ENCODE measurements at places on chromosomes 1 and 21.

DNA sequence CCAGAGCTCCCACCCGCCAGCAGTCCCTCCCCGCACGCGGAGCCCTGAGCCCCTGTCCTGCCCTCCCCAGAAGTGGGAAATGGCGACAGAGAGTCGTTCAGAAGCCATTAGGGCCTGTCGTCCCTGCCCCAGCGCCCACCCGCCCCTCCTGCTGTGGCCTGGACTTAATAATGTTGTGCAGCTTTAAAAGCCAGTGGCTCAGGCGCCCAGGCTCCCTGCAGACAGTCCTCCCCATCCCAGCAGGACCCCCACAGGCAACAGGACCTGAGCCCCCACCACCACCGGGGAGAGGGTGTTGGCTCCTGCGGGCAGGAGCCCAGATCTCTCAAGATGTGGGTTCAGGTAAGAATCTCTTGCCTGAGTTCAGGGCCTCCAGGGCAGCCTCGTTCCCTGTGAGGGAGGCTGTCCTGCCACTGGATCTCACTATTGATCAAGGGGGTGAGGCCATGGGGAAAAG, 125.3 kb upstream of the RUNX3 start:
- H3K4me1 ChIP-seq, result peaks cover 18% of the 10 kb centered on the region
- H3K27me3 ChIP-seq, result peaks cover 15% of the 10 kb centered on the region
- no peak overlapping the region for H3K27ac ChIP-seq
- DNase-seq, result no peak
- no peak overlapping the region for H3K4me3 ChIP-seq

DNA sequence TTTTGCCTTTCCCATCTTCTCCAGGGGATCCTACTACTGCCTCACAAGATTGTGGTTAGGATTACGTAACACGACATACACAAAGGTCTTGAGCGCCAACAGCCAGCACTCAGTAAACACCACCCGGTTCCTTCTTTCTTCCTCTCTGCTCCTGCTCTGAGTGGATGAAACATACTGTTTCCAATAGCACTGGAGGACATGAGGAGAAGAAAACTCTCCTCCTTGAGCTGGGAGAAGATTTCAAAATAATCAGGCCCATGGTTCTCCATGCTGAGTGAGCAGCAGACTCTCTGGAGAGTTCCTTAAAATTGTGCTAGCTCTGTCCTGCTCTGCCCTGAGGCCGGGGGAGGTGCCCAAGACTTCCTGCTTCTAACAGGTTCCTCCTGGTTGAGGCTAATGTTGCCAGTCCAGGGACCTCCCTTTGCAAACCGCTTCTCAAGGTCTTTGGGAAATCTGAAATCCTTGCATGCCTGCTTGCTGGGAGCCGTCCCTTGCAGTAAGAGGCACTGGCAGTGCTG, 29.4 kb upstream of the MX1 start:
- DNase-seq, result no peak
- peaks cover 6% of the 10 kb centered on the region for H3K4me1 ChIP-seq
- no peak overlapping the region for H3K27ac ChIP-seq
- no peaks in the 10 kb centered on the region for H3K27me3 ChIP-seq
- H3K36me3 ChIP-seq, result no peaks in the 10 kb centered on the region

DNA sequence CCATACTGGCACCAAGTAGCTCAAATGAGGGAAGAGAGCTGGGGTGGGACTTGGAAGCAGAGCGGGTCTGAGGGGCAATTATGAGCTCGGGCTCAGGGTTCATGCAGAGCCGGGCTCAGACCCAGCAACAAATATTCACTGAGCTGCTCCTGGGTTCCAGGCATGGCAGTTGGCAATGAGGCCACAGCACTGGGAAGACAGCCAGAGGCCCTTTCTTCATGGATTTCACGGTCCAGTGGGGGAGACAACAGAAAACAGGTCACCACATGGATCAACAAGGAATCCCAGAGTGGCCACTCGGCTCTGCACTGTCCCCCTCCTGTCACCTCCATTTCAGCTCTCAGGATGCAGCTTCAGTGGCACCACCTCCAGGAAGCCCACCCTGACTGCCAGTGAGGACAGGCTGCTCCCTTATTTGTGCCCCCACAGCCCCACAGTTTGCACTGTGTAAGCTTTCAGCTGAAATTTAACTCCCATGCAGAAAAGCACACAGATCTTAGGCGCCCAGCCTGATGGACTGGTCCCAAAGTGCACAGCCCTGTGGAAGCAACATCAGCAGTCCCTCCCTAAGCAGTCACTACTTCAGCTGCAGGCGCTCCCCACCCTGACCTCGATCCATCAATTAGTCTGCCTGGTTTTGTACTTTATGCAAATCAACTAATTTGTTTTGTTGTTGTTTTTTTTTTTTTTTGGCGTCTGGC, 22.4 kb downstream of the ARHGEF19 start:
- H3K27me3 ChIP-seq, result peaks cover 11% of the 10 kb centered on the region
- H3K4me3 ChIP-seq, result no peak overlapping the region
- no peak for DNase-seq
- peaks cover 14% of the 10 kb centered on the region for H3K4me1 ChIP-seq

DNA sequence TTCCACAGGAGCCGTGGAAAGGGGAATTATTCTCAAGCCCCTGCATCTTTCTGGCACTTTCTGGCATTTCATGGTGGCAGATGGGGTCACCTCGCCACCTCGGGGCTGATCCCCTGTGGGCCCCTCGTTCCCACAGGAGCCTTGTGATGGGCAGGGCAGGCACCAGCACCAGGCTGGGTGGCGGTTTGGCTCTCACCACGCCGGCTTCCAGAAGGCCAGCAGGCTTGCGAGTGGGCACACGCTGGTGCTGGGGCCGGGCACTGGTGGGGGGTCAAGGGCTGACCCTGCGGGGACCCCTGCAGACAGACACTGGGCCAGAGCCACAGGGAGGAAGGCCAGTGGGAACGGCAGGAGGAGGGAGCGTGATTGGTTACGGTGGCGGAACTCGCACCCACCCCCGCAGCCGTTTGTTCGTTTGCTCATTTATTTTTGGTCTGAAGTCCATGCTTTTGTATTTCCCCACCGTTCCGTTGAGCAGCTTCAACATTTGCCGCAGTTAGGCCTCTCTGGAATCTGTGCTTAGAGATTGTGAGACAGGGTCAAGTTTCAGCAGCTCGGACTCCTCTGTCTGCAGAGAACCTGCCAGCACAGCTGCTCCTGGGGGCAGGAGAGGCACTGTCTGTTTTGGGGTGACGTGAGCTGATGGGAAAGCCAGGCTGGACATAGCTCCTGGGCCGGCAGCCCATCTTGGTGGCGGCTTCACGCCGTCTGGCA, 5.3 kb downstream of the COL18A1 start:
- H3K4me1 ChIP-seq, result peaks cover 29% of the 10 kb centered on the region
- no peak for DNase-seq
- H3K27ac ChIP-seq, result no peak overlapping the region
- peaks cover 53% of the 10 kb centered on the region for H3K27me3 ChIP-seq

GRCh38 chr1:65175171-65176055, 27.4 kb downstream of the AK4 start:
- no peak overlapping the region for H3K4me3 ChIP-seq
- peaks cover 10% of the 10 kb centered on the region for H3K4me1 ChIP-seq
- H3K27me3 ChIP-seq, result no peaks in the 10 kb centered on the region
- no peak overlapping the region for H3K27ac ChIP-seq
- DNase-seq, result no peak
- H3K36me3 ChIP-seq, result no peaks in the 10 kb centered on the region

DNA sequence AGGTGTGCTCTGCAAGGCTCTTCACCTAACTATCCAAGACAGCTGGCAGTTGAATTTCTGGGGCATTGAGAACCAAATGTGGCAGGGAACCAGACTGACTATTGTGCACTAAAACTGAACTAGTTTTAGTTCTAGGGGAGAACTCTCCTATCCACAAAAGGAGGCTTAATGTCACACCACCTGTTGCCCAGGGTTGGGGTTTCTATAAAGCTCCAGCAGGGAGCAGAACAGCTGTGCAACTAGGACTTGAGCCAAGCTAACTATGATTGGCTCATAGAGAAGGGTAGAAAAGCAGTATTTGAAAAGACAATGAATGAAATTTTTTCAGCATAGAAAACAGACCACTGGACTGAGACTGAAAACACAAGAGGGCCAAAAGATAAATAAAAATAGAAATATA, 53.3 kb upstream of the FGGY start:
- no peak overlapping the region for H3K27ac ChIP-seq
- DNase-seq, result no peak
- H3K27me3 ChIP-seq, result no peaks in the 10 kb centered on the region
- no peaks in the 10 kb centered on the region for H3K4me1 ChIP-seq
- peaks cover 8% of the 10 kb centered on the region for H3K36me3 ChIP-seq
- no peak overlapping the region for H3K4me3 ChIP-seq

DNA sequence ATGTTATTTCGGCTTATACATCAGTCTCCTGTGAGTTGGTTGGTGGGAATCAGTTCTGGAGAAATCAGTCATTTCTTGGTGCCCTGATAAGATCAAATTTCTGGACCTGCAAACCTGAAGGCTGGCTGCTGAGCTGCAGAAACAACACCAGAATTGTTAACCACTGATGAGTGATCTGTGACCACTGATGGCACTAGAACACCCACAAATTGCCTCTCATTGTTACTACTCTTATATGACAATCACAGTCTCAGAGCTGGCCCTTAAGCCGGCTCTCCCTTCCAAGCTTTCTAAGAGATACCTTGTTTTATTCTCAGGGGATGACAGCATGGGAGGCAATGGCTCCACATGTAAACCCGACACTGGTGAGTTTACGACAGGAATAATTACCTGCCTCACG, 1.9 kb downstream of the C1orf162 start:
- H3K27me3 ChIP-seq, result peaks cover 2% of the 10 kb centered on the region
- DNase-seq, result no peak
- no peaks in the 10 kb centered on the region for H3K4me1 ChIP-seq
- no peak overlapping the region for H3K27ac ChIP-seq

DNA sequence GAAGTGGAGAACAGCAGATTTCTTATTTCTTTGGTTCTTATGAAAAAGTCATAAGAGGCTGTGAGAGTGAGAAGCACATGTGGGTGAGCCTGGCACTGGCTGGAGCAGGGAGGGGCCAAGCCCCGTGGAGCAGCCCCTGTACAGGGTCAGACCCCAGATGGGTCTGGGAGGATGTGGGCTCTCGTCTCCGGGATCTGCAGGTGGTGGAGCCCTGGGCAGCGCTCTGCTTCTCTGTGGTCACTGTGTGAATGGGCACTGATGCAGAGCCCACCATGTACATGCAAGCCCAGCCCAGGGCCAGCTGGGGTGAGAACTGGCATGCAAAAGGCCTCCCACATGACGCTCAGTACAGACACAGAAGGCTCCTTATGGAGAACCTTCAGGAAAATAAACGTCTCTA, 67.6 kb downstream of the SIM2 start:
- no peak for DNase-seq
- H3K27me3 ChIP-seq, result no peaks in the 10 kb centered on the region
- H3K4me1 ChIP-seq, result peaks cover 23% of the 10 kb centered on the region
- H3K4me3 ChIP-seq, result no peak overlapping the region

DNA sequence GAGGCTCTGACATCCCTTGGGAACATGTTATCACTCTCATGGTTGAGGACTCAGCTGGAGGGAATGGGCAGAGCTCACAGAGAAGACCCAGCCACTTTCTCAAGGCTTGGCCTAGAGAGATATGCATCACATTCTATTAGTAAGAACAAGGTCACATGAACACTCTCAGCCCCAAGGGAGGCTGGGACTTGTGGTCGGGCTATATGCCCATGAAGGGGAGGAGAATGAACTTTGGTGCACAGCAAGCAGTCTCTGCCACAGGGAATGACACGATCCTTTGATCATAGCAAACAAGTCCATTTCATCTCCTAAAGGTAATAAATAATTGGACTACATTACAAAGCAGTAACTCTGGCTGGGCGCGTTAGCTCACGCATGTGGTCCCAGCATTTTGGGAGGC, 105.7 kb downstream of the SYF2 start:
- H3K27me3 ChIP-seq, result no peaks in the 10 kb centered on the region
- no peak for DNase-seq
- no peak overlapping the region for H3K27ac ChIP-seq
- no peaks in the 10 kb centered on the region for H3K4me1 ChIP-seq
- no peak overlapping the region for H3K4me3 ChIP-seq

DNA sequence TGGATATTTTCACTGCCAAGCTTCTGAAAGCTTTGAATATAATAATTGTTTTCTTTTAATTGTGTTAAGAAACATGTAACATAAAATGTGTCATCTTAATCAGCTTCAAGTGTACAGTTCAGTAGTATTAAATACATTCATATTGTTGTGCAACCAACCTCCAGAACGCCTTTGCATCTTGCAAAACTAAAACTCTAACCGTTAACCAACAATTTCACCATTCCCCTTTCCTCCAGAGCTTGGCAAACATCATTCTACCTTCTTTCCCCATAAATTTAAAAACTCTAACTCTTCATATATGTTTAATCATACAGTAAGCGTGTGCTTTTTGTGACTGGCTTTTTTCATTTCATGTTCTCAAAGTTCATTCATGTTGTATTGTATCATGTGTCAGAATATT, 2.1 kb downstream of the MNDA start:
- H3K4me1 ChIP-seq, result no peaks in the 10 kb centered on the region
- peaks cover 4% of the 10 kb centered on the region for H3K36me3 ChIP-seq
- DNase-seq, result no peak
- H3K4me3 ChIP-seq, result no peak overlapping the region
- H3K27ac ChIP-seq, result no peak overlapping the region
- no peaks in the 10 kb centered on the region for H3K27me3 ChIP-seq

DNA sequence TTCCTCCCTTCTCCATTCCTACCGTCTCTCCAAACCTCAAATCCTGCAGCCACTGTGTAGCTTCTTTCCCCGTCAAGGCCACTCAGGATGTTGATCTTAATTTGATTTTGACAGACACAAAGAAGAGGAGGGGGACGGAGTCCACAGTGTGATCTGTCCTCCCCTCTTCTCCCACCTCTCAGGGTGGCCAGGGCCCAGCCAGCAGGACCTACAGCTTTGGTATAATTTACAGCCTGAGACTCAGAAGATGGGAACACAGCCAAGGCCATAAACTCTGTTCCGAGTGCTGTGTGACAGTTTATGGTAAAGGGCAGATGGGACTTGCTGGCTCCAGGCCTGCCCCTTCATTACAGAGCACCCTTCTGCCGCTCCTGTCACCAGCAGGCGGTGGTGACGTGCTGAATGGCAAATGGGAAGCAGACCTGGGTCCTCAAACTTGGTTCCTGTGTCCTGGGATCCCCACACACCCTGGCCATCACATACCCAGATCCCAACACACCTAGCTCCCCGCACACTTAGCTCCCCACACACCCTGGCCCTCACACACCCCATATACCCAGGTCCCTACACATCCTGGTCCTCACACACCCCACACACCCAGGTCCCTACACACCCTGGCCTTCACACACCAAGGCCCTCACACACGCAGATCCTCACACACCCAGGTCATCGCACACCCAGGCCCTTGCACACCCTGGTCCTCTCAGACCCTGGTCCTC, 71.6 kb downstream of the CD2 start:
- no peaks in the 10 kb centered on the region for H3K27me3 ChIP-seq
- no peak overlapping the region for H3K4me3 ChIP-seq
- peak overlapping the region; percentile 95 for H3K27ac ChIP-seq

- no peaks in the 10 kb centered on the region for H3K36me3 ChIP-seq
- H3K4me1 ChIP-seq, result peaks cover 25% of the 10 kb centered on the region
- no peaks in the 10 kb centered on the region for H3K27me3 ChIP-seq
- H3K4me3 ChIP-seq, result no peak overlapping the region
- no peak for DNase-seq
Measured at GRCh38 chr1:183987593-183988318, 49.8 kb downstream of the COLGALT2 start.

GRCh38 chr1:178726087-178726517, 1.1 kb downstream of the RALGPS2 start:
- H3K4me3 ChIP-seq, result peak overlapping the region; percentile 95
- H3K27ac ChIP-seq, result no peak overlapping the region
- H3K4me1 ChIP-seq, result peaks cover 28% of the 10 kb centered on the region
- H3K36me3 ChIP-seq, result peaks cover 4% of the 10 kb centered on the region

- H3K4me1 ChIP-seq, result no peaks in the 10 kb centered on the region
- no peak overlapping the region for H3K27ac ChIP-seq
- H3K4me3 ChIP-seq, result no peak overlapping the region
- H3K27me3 ChIP-seq, result no peaks in the 10 kb centered on the region
- no peaks in the 10 kb centered on the region for H3K36me3 ChIP-seq
Measured at GRCh38 chr21:27152996-27153395, 186.1 kb upstream of the ADAMTS5 start.
